ENCODE measurements at places on chromosomes 5 and 9. TPM values are rescaled to one million over a fixed set of nuclear protein-coding genes. Genes with fewer than 3 reads are reported as not detected.
A peak's percentile ranks its signal among the peaks of the same experiment; 100 is the strongest.

PCDHA3 gene
- 0.14 TPM for total RNA-seq

- DNase-seq = no peak
These were observed 33.5 kb upstream of the SHOC1 start for GRCh38 chr9:111828193-111828592.

GRCh38 chr5:131264451-131265099, 722 bp downstream of the CDC42SE2 start:
- peak; percentile 67 for DNase-seq

DNA sequence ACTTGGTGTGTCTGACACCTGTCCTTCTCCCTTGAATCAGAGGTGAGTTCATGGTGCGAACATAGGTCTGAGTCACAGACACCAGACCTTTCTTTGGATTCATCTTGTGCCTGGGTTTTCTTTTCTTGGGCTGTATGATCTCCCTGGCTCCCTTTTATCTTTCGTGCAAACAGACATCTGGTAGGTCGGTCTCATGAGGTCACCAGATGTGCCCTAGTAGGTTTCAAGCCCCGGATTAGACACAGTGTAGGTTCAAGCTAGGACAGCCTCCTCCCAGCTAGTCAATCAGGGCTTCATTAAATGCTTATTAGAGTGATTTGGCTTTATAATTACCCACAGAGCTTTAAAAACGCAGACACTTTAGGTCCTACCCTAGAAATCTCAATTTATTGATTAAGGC, 106.0 kb upstream of the MYO10 start:
- DNase-seq = no peak

DMAC1 gene
- 138 TPM for total RNA-seq

GLRA1 gene
- total RNA-seq = not detected

DNA sequence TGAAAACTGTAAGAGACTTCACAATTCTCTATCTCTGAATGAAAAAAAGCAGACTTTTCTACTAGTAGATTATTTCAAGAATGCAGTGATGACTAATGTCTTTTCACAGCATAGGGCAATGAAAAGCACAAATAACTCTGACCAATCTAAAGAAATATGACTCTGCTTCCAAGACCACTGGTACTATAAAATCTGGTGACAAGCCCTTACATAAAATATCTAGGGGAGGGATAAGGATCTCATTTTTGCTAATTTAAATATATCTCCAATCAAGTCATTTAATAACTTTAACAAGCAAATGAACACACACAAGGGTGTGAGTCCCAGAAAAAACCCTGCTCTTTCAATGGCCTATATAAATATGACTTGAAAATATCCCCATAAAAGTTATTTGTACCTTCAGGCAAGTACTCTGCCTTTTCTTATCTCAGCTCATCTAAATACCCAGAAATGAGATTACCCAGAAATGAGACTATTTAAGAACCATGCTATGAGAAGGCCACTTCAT, 105.2 kb downstream of the GNAQ start:
- DNase-seq = no peak

PCDHB15 gene
- total RNA-seq = 5.8 TPM

GRCh38 chr5:154620411-154620810, 134.8 kb upstream of the LARP1 start:
- no peak for DNase-seq

SEMA6A gene
- total RNA-seq = 7.8 TPM

GRCh38 chr9:112751056-112751795, 666 bp downstream of the SNX30 start:
- peak; percentile 75 for DNase-seq

DNA sequence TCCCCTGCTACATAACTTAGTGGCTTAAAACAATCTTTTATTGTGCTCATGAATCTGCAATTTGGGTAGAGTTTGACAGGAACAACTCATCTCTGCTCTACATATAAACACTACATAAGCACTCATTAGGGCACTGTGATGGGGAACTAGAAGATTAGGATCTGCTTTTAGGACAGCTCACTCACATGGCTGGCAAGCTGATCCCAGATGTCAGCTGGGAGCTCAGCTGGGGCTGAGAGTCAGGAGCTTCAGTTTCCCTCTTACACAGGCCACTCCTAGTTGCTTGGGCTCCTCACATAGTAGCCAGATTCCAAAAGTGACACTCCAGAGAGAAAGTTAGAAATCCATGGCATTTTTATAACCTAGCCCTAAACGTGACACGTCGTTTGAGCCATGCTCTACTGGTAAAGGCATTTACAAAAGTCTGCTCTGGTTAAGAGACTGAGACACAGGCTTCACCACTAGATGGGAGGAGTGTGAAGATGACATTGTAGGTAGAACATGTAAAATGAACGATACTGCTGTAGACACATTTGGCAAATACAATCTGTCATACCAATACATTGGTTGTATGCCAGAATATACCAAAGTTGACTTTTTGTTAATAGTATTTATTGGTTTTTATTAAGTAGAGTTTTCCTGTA, 23.6 kb downstream of the SCAI start:
- no peak for DNase-seq

GRCh38 chr5:111950660-111951059, 193.7 kb upstream of the NREP start:
- no peak for DNase-seq

DNA sequence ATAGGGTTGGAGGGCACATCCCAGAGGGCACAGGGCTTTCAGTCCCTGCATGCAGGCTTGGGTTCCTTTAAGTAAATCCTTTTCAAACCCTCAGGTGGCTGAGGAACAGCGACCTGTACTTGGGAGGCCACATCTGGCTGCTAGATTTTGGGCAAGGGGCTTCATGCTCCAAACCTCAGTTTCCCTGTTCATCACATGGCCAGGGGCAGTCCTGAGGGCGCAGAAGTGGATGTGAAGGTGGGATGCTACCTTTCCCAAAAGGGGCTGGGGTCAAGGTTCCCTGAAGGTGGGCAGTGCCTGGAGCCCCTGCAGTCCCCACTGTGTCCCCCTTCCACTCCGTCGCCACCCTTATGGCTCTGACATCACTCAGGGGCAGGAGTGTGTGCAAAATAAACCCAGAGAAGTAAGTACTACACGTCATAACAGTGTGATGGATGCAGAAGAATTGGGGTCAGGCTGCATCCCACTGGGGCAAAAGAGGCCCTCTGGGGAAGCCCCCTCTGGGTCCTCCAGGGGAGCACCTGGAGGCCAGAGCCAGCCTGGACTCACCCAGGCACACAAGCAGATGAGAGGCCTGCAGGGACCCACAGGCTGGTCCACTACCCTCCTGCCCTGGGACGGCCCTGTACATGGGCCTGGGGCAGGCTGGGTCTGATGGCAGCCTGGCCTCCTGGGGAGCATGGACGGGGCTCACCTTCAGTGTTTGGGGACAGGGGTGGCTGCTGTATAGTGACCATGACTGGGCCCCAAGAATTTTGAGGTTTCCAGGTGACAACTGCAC, 1.9 kb upstream of the CARD19 start:
- DNase-seq = peak; percentile 62

IL13 gene
- not detected for total RNA-seq

- no peak for DNase-seq
These were observed 135.2 kb upstream of the CLINT1 start for GRCh38 chr5:157993986-157994691.

DNA sequence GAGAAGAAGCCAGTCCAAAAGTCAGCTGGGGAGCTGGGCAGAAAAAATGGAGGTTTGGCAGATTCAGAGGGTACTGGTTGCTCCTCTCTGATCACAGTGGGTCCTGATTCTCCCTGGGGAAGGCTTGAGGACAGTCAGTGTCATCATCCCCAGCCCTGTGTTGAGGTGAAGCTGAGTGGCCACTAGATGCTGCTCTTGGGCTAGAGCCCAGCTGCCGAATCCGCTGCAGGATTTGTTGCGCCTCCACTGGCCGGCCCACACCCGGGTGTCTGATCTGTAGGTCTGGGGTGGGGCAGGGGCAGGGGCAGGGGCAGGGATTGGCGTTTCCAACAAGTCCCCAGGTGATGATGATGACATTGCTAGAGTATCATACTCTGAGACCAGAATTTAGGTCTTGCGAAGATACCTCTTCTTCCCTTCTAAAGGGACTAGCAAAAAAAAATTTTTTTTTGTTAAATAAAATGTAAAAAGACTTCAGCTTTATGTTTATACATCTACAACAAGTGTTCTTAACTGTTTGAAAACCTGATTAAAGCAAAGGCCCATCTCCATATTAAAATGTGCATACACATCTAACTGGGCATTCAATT, 106.8 kb downstream of the PDE6A start:
- no peak for DNase-seq

DNA sequence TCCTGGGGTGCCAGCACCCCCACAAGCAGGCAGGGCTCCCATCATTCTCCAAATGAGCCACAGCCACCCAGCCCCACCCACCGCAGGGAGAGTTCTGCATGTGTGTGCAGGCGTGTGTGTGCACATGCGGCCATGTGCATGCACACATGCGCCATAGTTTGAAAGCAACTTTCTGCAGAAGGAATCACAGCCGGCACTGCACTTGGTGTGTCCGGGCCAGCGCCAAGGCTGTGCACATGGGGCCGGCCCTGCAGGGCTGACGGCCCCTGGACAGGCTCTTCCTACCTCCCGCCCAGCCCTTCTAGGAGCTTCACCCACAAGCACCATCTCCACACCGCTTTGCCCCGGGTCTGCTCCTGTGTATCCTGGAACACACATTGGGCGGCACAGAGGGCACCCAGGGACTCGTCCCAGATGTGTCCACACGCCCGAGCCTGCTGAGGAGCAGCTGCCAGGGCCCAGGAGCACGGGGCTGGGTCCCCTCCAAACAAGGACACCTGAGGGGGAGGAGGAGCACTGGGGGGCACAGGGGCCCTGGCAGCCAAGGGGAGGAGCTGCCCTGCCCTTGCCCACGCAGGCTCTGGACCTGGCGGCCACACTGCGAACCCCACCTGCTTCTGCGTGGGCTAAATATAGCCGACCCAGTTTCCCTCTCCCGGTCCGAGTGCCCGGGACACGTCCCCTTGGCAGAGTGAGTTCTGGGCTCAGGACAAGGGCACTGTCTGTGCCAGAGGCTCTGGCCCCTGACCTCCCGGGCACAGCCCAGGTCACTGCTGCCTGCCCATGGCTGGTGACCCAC, 19.1 kb downstream of the TPPP start:
- DNase-seq = peak; percentile 81

MYOZ3 gene
- 5.5 TPM for total RNA-seq

GRCh38 chr5:64462391-64462790, 43.4 kb upstream of the RGS7BP start:
- no peak for DNase-seq

DNA sequence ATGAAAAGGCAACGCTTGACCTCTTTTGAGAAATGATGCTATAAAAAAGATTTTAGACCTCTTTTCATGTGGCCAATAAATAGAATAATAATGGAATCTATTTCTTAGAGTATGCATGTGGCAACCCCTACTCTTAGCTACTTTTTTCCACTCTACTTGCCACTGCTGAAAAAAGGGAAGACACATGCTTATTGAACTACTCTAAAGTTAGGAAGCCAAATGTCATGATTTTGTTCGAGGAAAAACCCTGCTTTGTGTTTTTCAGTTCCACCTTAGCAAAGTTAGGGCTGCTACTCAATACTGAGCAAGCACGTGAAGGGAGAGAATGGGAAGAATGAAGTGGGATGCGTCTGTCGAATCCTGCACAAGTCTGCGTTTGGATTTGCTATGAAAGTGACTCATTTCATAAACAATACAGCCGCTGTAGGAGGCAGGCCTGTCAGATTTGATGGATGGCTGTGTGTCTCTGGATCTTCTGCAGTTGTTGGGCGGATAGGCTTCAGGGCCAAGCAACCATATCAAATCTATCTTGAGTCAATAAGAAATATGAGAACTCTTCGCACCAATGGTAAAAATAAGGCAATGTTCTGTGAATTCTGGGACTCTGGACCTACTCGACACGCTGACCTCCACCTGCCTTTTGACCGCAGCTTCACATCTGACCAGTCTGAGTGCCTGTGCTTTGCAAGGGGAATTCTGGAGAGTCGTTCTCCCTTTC, 333.6 kb downstream of the PIK3R1 start:
- DNase-seq = no peak

DNA sequence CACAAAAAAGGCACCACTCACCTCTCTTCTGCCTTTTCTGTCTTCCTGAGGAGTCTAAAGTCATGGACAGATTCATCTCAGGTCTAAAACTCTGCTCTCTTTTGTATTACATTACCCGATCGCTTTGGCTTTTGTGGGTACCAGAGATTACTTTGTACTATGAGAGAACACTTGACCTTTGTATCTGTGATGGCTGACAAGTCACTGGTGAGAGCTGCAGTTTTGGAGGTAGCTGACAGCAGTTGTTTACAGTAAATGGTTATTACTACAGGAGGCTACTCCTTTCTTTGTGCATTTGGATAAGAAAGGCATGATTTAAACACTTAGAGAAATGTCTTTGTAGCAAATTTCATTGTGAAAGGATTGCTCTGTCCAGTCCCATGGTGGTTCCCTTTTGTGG, 307.3 kb downstream of the FBXL17 start:
- DNase-seq = no peak

GRCh38 chr9:5551368-5552150, 41.2 kb downstream of the PDCD1LG2 start:
- no peak for DNase-seq

SLC25A48 gene
- not detected for total RNA-seq

GRCh38 chr9:70135176-70135575, 91.5 kb downstream of the MAMDC2 start:
- no peak for DNase-seq

PCDHA1 gene
- not detected for total RNA-seq

All from Right ventricle myocardium inferior (tissue), 1 donor.